ENCODE measurements at places on chromosomes 4 and X. TPM values are rescaled to one million over a fixed set of nuclear protein-coding genes. Genes with fewer than 3 reads are reported as not detected.

DNA sequence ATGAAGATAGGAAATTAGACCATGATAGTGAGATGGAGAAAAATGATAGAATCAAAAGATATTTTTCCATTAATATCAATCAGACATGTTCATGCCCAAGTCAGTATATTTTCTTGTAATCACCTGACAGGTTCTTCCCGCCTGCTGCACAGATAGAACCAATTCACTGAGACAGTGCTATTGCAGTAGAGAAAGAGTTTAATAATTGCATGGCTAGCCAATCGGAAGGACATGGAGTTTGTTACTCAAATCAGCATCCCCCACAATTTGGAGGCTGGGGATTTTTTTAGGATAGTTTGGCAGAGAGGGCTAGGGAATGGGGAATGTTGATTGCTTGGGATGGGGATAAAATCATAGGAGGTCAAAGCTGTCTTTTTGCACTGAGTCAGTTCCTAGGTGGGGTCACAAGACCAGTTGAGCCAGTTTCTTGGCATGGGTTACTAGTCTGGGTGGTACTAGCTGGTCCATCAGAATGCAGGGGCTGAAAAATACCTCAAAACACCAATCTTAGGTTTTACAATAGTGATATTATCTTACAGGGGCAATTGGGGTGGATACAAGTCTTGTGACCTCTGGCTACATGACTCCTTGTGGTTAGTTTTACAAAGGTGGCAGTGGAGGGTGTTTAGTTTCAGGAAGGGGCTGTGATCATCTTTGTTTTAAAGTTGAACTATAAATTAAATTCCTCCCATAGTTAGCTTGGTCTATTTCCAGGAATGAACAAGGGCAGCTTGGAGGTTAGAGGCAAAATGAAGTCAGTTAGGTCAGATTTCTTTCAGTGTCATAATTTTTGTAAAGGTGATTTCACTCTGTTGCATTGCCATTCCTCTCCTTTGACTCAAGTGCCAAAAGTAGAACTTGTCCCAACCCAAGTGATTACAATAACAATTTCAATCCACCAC lies 100.3 kb upstream of the PDE5A start:
- DNase-seq = no peak

Gene LRRC66
- 2.2 TPM for total RNA-seq

DNA sequence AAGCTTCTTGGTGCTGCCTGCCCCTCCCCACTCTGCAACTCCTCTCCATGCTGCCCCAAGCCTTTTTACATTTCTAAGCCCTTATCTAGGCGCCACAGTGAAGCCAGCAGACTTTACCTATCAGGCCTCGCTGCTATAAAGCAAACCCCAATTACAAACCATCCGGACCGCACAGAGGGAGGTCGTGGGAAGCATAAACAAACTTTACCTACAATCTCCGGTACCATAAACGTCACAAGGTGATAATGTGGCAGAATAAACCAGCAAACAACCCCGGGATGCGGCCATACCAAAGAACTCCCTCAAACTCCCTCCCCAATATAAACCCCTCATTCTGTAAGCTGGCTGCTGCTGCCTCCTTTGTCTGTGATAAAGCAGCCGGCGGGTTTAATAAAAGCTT lies 54.0 kb upstream of the ZCCHC13 start:
- no peak for DNase-seq

Gene SLC7A11
- 8.7 TPM for total RNA-seq

- no peak for DNase-seq
Observed at GRCh38 chr4:2354760-2355159, 63.7 kb downstream of the ZFYVE28 start.

- no peak for DNase-seq
Observed at GRCh38 chrX:46620505-46620904, 46.9 kb downstream of the CHST7 start.

Gene TIMM17B
- 25.3 TPM for total RNA-seq

DNA sequence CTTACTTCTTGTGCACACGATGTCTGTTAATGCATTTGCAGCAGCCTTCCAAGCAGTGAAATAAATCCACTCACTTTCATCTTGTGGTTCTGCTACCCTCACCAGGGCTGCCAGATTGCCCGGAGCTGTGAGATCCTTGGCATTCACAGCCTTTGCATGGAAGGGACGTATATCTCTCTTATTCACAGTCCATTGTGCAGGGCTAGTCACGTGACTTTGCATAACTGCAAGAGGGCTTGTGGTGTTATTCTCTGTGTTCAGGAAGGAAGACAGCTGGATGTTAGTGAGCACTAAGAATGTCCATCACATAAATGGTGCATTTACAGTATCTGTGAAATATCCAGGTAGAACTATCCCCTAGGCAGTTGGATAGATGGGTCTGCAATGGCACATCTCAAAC lies 96.5 kb upstream of the BEND4 start:
- peak; percentile 27 for DNase-seq

- no peak for DNase-seq
Observed at GRCh38 chrX:97372001-97372766, 488.5 kb downstream of the RPA4 start.

Gene HELQ
- 3.4 TPM for total RNA-seq

- no peak for DNase-seq
Observed at GRCh38 chr4:13117185-13117584, 367.0 kb downstream of the RAB28 start.

Gene PWWP3B
- 9.6 TPM for total RNA-seq

Gene CFI
- total RNA-seq = 13.0 TPM

Gene BGN
- total RNA-seq = 90.8 TPM

Gene RIPPLY1
- not detected for total RNA-seq

- no peak for DNase-seq
Observed at GRCh38 chrX:91414713-91415112, 19.9 kb upstream of the PABPC5 start.
